ENCODE measurements at places on chromosomes 11 and 22.

- DNase-seq = no peak
- H3K27ac ChIP-seq = no peak overlapping the region
- no peaks in the 10 kb centered on the region for H3K27me3 ChIP-seq
- H3K4me1 ChIP-seq = no peaks in the 10 kb centered on the region
- no peaks in the 10 kb centered on the region for H3K36me3 ChIP-seq
These were observed 228.2 kb upstream of the ZC3H12C start for GRCh38 chr11:109864834-109865547.

DNA sequence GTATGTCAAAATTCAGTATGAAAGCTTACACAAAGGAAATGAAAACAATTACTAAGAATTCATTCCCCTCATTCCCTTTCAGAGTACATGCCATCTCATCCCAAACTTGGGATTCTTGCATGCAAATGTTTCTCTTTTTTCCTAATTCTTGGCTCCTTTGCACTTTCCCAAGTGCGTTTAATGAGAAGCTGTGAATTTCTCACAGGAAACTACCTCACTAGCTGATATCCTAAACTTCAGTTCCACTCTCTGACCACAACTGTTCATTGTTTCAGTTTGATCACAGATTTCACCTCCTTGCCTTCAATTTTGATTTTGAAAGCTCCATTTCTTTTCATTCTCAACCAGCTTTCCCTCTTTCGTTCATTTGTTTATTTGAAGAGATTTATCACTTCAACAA is 5.9 kb upstream of the ARL14EP start:
- no peak for DNase-seq
- no peak overlapping the region for H3K27ac ChIP-seq
- H3K27me3 ChIP-seq = no peaks in the 10 kb centered on the region

DNA sequence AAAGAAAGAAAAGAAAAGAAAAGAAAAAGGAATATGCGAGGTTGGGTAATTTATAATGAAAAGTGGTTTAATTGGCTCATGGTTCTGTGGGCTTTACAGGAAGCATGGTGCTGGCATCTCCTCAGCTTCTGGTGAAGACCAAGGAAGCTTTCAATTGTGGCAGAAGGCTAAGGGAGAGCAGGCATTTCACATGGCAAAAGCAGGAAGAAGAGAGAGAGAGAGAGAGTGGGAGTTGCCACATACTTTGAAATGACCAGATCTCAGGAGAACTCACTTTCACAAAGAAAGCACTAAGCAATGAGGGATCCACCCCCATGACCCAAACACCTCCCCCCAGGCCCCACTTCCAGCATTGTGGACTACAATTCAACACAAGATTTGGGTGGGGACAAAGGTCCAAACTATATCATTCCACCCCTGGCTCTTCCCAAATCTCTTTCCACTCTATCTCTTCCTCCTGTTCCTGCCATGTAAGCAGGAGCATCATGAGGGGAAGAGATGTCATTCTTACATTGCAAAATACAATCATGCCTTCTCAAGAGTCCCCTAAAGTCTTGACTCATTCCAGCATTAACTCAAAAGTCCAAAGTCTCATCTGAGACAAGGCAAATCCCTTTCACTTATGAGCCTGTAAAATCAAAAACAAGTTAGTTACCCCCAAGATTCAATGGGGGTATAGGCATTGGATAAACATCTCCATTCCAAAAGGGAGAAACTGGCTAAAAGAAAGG is 38.9 kb downstream of the LINC01488 start:
- no peak overlapping the region for H3K4me3 ChIP-seq
- H3K27me3 ChIP-seq = peaks cover 26% of the 10 kb centered on the region
- no peaks in the 10 kb centered on the region for H3K36me3 ChIP-seq
- no peak overlapping the region for H3K27ac ChIP-seq

DNA sequence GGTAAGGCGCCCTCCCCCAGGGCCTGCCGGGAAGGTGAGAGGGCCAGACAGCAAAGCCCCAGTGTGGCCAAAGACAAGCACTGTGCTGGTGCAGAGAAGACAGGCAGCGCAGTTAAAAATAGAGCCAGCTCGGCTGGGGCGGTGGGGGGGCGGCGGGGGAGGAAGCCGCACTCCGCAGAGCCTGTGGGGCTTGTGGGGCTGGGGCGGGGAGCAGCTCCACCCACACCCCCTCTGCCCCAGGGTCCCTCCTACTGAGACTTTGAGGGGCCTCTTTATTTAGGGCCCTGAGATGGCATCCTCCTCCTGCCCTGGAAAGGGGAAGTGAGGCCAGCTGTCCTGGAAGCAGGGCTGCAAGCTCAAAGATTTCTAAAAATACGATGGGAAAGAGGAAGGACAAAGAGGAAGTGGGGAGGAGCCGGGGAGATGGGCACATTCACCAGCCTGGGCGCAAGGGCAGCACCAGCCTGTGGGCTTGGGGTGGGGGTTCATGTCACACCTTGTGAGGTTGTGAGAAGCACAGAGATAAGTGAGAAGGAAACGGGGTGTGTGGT is 2.6 kb downstream of the CYTH4 start:
- H3K27ac ChIP-seq = no peak overlapping the region
- no peak overlapping the region for H3K4me3 ChIP-seq
- peaks cover 6% of the 10 kb centered on the region for H3K4me1 ChIP-seq

Data from PC-9 (cell line).